Ascending aorta (tissue), 2 donors: ENCODE measurements at places on chromosomes 2 and 18. TPM values are rescaled to one million over a fixed set of nuclear protein-coding genes. Genes with fewer than 3 reads are reported as not detected.

DNA sequence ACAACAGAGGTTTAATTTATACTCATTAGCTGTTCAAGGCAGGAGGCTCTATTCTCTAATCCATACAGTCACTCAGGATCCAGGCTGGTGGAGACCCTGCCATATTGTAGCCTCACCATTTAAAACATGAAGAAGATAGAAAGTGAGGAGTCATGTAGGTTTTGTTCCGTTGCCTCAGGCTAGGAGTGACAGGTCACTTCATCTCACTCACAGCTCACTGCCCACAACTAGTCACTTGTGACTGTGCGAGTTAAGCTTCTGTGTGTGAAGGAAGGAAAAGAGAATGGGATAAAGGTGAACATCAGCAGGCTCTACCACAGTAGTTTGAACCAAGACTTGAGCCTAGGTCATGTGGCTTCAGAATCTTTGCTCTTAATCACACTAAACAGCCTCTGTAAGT, 9.0 kb upstream of the IGFBP2 start:
- DNase-seq = no peak

GRCh38 chr18:46939998-46940571, 22.7 kb downstream of the KATNAL2 start:
- DNase-seq = no peak

DNA sequence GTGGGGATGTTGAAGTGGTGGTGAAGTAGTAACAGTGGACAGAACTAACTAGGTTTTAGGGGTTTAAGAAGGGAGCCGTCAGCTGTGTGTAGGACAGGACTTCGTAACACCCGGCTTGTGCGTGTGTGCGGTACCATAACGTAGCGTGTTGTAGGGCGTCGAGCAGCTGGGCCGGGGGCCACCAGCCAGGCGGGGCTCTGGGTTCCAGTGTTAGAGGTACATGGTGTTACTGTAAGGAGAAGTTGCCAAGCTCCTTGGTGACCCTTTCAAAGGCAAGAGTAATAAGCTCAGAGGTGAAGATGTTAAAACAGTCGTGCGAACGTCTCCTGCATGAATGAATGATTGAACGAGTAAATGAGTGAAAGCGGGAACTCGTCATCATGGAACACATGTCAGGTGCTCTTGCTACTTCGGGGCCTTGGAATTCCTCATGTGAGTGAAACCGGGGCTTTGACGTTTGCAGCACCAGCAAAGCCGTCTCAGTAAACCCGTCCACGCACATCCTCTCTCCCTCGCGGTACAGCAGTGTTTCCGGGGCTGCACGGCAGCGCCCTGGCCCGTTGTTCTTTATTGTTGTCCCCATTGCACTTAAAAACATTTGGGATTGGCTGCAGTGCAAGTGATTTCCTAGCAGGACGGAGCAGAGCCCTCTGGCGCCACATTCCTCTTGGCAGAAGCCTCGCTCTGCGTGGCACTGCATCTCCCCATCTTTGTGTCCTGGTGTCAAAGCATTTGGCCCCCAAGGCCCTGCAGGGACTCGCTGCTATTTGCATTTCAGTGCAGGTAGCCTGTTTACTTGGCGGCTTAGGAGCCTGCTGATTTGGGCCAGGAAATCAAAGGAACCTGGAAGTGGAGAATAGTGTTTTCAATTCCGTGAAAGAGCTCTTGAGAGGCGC, 115.0 kb downstream of the GBX2 start:
- DNase-seq = no peak

GRCh38 chr2:159155320-159155719, 131.2 kb downstream of the WDSUB1 start:
- no peak for DNase-seq

DNA sequence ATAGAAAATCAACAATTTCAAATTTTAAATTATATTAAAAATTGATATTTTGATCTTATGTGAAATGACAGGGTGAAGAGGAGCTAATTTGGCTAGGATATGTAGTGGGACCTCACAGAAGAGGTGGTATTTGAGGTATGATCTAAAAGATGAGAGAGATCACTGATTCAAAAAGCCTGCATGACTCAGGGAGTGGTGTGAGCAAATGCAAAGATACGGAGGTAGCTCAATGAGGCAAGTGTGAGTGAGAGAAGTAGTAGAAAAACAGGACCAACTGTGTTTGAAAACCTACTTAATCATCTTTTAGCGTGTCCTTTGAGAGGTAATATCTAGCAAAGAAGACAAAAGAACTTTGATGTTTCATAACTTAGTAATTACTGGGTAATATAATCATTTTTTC, 557.5 kb downstream of the DSC3 start:
- DNase-seq = no peak

GRCh38 chr2:225995796-225996461, 596.4 kb downstream of the NYAP2 start:
- DNase-seq = no peak

DNA sequence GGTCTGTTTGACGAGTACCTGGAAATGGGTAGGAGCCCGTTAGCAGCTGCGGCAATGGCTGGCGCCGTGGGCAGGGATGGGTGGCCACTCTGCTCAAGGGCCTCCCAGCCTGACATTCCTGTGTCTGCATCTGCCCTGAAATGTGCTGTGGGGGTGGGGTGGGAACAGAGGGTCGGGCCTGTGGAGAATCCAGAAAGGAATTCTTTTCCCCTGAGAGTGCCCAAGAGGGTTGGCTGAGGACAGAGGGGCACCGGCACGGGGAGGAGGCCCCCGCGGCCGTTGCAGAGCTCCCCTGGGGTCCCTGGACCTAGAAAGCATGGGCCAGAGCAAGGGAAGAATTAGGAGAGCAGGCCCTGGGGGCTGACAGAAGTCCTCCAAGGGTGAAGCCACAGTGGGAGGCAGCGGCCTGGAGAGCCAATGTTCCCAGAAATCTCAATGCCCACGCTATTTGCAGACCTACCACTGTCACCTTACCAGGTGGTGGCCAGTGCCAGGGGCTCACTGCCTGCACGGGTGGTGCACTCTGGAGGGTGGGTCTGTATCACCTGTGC, 27.8 kb downstream of the ANO7 start:
- no peak for DNase-seq

GRCh38 chr2:1811258-1811970, 67.1 kb upstream of the PXDN start:
- no peak for DNase-seq

GRCh38 chr18:33562741-33563140, 15.3 kb upstream of the ASXL3 start:
- DNase-seq = no peak

GRCh38 chr2:208929139-208929864, 494.5 kb upstream of the MAP2 start:
- no peak for DNase-seq

Gene GCG
- total RNA-seq = not detected

Gene RBBP8
- total RNA-seq = 1.9 TPM

Gene BCL2
- 20.5 TPM for total RNA-seq

Gene RAPGEF4
- total RNA-seq = 79.9 TPM

Gene ANKRD62
- total RNA-seq = not detected

Gene GPR45
- total RNA-seq = not detected

Gene PPM1B
- 27.9 TPM for total RNA-seq

Gene KHK
- 0.85 TPM for total RNA-seq
